ENCODE measurements at places on chromosomes 12 and 14.

- no peak for DNase-seq
These were observed 5.7 kb downstream of the YBX3 start for GRCh38 chr12:10717410-10717809.

DNA sequence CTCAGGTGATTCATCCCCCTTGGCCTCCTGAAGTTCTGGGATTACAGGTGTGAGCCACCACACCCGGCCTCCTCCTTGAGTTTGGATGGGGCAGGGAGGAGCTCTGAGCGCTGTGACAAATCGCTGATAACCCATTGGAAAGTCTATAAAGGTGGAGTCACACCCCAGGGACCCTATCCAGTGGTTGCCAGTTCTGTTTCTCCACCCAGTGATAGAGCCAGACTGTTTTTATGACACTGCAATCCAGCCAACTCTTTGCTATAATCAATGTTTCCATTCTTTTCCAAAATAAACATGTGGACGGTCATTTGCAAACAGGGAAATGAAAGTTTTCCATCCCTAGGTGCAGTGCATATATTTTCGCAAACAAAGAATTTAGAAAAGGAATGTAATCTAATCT, 142.0 kb upstream of the PELI2 start:
- no peak for DNase-seq

DNA sequence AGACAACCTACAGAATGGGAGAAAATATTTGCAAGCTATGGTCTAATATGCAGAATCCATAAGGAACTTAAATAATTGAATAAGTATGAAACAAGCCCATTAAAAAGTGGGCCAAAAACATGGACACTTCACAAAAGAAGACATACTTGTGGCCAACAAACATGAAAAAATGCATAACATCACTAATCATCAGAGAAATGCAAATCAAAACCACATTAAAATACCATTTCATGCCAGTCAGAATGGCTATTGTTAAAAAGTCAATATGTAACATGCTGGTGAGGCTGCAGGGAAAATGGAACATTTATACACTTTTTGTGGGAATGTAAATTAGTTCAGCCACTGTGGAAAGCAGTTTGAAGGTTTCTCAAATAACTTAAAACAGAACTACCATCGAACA, 945.4 kb upstream of the FLRT2 start:
- DNase-seq, result peak; percentile 60

GRCh38 chr14:63273717-63274655, 44.7 kb downstream of the GPHB5 start:
- peak; percentile 29 for DNase-seq

DNA sequence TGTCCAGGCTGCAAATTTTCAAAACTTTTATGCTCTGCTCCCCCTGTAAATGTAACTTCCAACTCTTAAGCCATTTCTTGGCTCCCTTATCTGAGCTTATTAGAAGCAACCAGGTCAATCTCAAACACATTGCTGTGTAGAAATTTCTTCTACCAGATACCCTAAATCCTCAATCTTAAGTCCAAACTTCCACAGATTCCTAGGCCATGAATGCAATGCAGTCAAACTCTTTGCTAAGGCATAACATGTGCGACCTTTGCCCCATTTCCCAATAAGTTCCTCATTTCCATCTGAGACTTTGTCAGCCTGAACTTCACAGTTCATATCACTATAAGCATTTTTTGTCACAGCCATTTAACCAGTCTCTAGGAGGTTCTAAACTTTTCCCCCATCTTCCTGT, 64.5 kb downstream of the TMTC3 start:
- peak; percentile 68 for DNase-seq

GRCh38 chr12:133221241-133221640, 14.4 kb downstream of the ANHX start:
- no peak for DNase-seq

DNA sequence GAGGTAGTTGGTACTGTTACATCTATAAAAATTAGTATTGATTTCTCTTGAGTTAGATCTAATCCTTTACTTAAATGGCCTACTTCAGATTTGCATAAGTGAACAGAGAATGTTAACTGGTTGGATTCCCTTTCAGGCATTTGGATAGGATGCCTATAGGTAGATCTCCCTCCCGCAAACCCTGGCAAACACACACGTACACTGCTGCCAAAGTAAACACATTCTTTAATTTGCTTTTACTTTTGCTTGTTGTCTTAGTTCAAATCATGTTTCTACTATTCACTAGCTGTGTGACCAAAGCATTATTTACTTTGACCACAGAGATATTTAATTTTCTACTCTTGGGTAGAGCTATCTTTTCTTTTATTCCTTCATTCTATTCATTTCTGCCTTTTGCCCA, 936.1 kb upstream of the FBXO33 start:
- DNase-seq, result no peak

GRCh38 chr14:101119830-101120571, 216.5 kb upstream of the RTL1 start:
- no peak for DNase-seq

Measured in fibroblast of skin of abdomen (primary cell).